ENCODE measurements at places on chromosomes 7 and 10.

DNA sequence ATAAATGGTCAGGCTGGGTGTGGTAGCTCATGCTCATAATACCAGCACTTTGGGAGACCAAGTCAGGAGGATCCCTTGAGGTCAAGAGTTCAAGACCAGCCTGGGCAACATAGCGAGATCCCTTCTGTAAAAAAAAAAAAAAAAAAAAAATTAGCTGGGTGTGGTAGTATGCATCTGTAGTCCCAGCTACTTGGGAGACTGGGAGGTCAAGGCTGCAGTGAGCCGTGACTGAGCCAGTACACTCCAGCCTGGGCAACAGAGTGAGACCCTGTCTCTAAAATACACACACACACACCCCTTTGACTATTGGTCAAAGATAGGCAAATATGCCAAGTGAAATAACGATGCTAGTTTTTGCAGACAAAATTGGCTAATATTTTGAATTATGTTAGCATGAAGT is 80.6 kb downstream of the IGF2BP3 start:
- no peak for DNase-seq

DNA sequence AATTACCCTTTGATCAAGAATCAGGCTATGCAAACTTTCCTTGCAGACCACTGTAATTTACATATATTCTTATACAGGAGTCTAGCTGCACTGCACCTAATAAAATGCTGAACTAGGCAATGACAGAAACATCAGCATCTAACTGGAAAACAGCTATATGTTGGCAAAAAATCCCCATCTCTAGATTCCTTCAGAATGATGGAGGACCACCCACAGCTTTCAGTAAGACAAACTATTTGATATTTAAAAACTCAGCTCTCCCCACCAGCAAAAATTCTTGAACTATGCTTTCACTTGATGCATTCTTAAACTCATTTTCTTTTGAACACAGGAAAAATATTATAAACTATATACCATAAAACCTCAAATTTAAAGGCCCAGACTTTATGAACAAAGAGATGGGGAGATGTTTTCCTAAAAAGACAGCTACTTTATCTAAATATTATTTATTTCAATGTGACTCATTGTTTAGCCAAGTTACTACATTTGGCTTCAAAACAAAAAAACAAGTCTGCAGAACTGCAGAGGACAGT is 77.4 kb downstream of the SEMA3C start:
- DNase-seq, result no peak

GRCh38 chr7:1160670-1161021 is 650 bp upstream of the ZFAND2A start:
- no peak for DNase-seq

DNA sequence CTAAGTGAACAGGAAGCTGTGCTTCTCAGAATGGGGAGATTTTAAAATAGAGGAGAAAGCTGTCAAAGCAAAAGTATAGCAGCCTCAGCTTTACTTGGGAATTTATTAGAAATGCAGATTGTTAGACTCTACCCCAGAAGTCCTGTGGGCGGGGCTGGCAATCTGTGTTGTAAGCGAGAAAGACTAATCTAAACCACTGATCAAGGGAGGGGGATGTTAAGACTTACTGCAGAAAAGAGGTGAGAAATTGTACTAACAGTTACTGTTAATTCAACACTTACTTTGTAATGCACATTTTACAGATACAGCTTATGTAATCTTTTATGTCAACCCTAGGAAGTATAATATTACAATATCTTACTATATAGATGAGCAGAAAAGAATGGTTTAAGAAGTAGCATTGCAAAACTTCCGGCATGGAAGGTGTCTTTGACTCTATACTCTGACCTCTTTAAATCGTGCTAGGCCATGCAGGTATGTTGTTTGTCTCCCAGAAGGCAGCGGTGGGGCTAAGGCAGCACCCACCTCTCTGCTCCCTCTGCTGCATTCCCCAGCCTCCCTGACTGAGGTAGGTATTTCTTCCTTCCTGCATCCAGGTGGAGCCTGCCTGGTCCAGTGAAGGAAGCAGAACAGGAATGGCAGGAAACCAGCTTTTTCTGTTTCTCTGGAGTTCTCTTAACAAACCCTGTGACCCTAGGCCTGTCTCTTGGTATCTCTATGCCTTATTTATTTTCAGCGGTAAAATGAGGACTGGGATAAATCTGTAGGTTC is 462.2 kb downstream of the AUTS2 start:
- DNase-seq, result no peak
